ENCODE measurements at places on chromosomes 6 and 20.

- no peak for DNase-seq
These were observed 331.8 kb downstream of the EPHA7 start for GRCh38 chr6:93087606-93088005.

DNA sequence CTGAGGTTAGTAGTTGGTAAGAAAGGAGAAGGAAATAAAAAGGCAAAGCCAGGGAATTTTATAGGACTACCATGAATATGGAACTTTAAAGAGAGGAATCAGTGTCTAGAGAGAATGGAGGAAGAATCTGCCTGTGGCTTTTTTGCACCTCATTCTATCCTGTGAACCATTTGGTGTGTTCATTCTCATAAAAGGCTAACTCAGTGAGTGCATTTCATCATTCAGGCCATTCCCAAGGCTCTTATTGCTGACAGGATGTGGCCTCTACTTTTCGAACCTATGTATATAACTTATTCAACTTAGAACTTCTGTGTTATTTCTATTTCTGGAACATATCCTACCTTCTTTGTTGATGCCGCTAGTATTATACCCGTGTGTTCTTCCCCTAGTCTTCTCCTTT is 27.1 kb downstream of the HSF2 start:
- no peak for DNase-seq

DNA sequence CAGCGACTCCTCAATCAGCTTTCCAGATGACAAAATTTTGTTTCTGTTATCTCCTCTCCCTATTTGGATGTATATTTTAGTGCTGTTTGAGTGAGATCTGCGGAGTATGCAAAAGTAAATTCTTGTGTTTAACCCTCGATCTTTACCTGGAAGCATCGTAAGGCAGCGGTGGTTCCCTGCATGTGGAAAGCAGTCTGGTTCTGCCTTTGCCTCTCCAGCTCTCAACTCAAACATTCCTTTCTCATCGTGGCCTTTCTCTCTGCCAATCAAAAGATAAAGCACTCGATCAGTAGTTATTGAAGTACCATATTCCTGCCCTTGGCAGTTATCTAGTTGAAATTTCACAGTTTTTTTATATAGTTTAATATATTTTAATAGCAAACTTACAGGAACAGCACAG is 44.0 kb upstream of the BTN3A2 start:
- no peak for DNase-seq

DNA sequence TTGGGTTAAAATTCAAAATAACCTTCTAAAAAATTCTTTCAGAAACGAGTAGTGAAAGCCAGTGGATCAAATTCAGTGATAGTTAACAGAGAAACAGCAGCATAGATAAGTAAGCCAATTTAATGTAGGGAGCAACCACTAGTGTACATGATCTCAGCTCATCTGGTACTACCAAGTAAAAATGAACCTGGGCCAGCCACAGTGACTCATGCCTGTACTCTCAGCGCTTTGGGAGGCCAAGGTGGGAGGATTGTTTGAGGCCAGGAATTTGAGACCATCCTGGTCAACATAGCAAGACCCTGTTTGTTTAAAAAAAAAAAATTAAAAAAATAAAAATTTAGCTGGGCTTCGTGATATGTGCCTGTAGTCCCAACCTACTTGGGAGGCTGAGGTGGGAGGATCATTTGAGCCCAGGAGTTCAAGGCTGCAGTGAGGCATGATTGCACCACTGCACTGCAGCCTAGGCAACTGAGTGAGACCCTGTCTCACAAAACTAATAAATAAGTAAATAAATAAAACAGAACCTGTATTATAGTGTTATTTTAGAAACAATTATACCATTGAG is 32.4 kb downstream of the CBFA2T2 start:
- no peak for DNase-seq

GRCh38 chr6:169044381-169045230 is 209.0 kb downstream of the THBS2 start:
- DNase-seq = no peak

DNA sequence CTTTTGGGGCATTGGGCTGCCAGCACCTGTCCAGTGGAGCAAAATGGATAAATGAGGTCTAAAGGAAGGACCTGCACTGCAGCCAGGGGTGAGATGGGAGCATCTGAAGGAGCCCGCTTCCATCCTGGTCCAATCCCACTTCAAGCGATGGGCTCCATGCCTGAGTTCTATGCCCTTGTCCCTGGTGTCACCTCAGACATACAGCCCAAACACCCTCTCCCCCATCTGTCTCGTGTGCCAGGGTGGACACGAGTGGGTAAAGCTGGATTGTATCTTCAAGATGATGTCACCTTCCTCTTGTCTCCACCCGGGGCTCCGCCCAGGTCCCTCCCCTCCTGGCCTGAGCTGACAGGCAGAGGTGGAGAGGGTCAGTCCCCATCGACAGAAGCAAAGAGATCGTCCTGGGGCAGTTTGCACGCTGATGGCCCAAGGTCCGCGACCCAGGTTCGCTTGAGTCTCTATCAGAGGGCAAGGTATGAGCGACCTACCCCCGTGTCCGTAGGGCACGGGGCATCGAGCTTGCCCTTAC is 544 bp downstream of the SMIM29 start:
- no peak for DNase-seq

GRCh38 chr20:23160536-23161243 is 74.6 kb upstream of the CD93 start:
- DNase-seq = no peak

DNA sequence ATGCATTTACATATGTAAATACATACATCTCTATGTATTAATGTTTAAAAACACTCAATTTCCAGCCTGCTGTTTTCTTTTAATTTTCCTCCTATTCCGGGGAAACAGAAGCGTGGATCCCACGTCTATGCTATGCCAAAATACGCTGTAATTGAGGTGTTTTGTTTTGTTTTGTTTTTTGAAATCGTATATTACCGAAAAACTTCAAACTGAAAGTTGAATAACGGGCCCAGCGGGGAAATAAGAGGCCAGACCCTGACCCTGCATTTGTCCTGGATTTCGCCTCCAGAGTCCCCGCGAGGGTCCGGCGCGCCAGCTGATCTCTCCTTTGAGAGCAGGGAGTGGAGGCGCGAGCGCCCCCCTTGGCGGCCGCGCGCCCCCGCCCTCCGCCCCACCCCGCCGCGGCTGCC is 355 bp upstream of the BMP2 start:
- DNase-seq = no peak

GRCh38 chr20:3312940-3313682 is 74.1 kb upstream of the SLC4A11 start:
- peak; percentile 93 for DNase-seq

GRCh38 chr6:56370561-56371211 is 123.3 kb upstream of the COL21A1 start:
- DNase-seq = peak; percentile 94

DNA sequence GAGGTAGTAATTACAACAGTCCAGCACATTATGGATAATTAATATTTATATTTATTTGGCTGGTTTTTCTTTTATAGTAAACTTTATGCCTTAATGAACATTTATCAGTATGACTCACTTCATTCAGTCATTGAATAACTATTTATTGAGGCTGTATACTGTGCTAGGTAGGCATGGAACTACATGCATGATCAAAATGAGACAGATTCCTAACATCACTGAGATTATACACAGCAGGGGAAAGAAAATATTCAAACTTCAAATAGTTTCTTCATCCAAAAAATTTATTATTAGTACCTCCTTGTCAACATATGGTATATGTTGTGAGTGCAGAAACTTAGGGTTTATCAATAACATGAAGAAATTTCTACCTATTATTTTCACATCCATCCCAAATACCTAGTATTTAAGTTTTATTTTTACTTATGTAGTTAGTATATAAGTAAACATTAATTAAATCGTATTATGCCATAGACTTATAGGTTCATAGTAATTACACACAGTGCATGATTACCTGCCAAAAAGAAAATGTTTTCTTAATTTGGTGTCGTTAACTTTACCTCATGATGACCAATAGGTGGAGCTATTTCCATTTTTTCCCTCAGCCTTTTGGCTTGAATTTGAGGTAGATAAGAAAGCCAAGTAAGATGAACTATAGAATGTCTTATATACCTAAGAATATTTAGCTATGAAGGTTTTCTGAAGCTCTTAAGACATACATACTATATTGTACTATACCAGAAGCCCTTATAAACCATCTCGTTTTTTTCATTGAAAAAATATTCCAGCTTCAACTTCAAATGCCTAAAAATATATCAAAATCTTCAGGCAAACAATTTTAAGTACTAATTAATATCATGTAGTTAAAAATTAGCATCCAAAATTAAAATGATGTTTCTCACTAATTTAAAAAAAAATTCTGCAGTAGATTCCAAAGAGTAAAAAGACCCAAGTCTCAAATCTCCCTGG is 12.5 kb upstream of the TMEM30A start:
- peak; percentile 76 for DNase-seq

- peak; percentile 16 for DNase-seq
These were observed 127.6 kb upstream of the RUNX2 start for GRCh38 chr6:45200510-45200909.

GRCh38 chr6:73421534-73421933 is 26.9 kb downstream of the DDX43 start:
- DNase-seq = no peak

DNA sequence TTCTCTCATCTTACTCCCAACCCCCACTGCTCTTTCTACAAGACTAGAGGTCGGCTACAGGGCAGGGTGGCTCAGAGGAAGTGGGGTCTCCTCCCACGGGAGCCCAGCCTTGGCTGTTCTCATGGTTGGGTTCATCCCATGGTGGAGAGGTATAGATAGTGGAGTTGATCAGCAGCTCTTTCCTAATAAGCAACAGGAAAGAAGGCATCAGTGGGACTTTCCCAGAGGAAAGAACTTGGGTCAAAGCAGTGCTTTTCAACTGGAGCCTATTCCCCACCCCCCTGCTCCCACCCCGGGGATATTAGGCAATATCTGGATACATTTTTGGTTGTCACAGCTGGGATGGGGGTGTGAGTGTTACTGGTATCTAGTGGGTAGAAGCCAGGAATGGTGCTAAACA is 200.9 kb downstream of the NFATC2 start:
- DNase-seq = no peak

DNA sequence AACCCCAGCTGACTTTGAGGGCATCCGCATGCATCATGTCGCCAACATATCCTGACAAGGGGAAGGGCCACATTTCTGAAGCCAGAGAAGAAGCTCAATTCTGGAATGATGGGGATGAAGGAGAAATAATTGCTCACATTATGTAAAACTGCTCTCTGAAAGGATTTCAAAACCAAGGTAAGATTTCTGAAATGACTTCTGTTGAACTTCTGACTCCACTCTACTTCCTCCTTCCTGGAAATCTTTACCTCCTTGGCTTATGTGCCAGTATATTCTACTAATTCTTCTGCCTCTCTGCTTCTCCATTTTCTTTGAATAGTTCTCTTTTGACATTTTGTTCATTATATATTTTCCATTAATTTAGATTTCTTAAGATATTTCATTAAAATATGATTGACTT is 31.9 kb downstream of the HLA-DPB1 start:
- no peak for DNase-seq

DNA sequence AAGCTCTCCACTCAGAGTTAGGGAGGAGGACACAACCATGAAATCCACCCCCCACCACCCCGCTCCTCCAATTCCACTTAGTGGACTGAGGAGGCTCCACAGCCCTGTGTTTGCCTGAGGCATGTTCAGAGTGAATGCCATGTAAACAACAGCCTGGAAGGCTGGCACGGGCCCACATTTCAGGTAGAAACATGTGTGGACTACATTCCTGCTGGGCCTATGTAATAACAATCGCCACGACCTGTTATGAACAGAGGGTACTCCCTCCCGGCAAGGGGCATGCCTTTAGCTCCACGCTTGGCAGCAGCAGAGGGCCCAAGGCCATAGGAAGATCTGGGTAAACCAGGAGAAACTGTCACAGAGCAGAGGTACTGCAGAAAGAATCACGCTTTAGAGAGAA is 65.5 kb downstream of the ISM1 start:
- peak; percentile 37 for DNase-seq

DNA sequence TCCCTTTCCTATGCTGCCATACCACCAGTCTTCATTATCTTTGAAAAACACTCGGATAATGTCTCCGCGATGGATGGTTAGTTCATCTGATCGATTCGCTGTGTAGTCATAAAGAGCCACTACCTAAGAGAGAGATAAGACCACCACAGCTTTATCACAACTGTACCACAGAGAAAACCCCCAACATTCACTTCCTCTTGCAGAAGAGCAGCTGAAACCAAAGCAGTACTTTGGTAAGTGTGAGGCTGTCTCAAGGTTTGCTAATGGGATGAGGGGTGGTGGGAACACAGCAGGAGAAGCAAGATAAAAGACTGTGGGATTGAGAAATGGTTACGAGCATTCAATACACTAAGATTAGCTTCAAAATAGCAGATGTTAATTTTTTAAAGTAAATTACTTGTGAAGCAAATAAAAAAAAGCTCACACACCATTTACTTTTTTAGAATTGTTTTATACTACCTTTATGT is 142.1 kb downstream of the MYB start:
- DNase-seq = no peak

DNA sequence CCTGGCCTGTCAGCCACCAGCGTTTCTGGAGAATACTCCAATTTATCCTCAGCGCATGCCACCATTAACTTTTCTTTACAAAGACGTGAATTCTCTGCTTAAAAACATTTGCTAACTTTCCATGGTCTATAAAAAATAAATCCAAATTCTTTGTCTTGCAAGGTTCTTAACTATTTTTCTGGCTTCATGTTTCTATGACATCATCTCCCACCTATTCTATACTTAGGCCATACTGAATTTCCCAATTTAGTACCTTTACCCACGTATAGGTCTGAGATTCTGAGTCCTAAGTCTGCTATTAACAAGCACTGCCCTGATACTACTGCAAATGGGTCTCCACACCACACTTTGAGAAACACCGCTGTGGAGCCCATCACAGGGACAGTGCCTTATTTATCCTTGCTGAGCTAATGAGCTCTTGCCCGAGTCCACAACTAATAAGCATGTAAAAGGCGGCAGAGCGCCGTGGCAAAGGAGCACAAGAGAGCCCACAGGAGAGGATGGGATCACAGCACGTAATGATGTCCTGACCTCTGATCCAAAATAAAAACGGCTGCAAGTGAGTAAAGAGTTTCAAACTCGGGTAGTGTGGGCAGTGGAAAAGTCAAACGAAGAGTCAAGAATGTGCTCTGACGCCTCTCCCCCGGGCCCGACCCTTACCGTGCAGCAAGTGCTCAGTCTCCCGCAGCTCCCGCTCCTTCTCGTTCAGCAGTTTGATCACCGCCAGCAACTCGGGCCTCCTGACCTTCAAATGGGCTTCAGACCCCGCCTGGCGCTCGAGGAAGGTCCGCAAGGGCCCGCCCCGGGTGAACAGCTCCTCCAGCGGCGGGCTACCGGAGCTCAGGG is 519 bp downstream of the MTRF1L start:
- no peak for DNase-seq

DNA sequence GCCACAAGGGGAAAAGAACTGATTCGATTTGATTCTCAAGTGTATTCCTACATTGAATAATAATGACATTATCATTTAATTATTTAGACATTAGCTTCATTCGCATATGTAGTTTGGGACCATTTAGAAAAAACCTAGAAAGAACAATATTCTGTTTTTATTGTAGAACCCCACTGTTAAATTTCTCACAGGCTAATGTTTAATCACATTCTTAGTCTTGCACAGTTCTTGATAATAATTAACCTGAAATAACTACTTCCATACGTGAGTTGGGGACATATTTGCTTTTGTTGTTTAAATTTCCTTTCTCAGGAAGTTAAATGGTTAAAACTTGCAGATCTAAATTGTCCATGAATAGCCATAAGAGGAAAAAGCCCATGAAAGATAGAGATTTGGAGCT is 275.2 kb downstream of the TFAP2B start:
- DNase-seq = peak; percentile 87

Measured in renal cortical epithelial cell (primary cell).